ENCODE measurements at places on chromosomes 4 and X.

- H3K36me3 ChIP-seq = no peaks in the 10 kb centered on the region
- H3K27ac ChIP-seq = no peak overlapping the region
- no peaks in the 10 kb centered on the region for H3K27me3 ChIP-seq
- H3K4me1 ChIP-seq = no peaks in the 10 kb centered on the region
- no peak for DNase-seq
- no peak overlapping the region for H3K4me3 ChIP-seq
Measured at GRCh38 chr4:7328913-7329638, 105.7 kb downstream of the PSAPL1 start.

DNA sequence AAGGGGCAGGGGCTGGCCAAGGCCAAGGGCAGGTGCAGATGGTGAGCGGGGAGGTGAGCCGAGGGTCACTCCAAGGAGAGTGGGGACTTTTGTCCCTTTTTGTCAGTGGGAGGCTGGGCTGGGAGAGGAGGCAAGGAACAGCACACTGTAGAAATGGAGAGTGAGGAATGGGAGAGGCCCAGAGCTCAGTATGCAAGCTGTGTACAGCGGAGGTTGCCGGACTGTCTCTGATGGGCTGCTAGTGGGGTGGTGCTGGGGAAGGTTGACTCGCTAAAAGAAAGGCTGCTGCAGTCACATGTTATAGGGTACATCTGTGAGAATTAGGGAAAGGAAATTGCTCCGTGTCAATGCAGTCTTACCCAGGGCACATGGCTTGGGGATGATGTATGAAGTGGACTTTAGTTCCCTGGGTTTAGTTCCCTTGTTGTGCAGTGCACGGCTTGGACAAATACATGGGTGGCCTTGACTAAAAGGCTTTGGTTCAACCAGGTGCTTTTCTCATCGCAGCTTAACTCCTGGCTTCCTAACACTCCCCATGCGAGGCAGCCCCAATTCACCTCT lies 57.1 kb upstream of the STX18 start:
- DNase-seq = no peak
- H3K4me1 ChIP-seq = peaks cover 17% of the 10 kb centered on the region
- H3K4me3 ChIP-seq = no peak overlapping the region
- no peaks in the 10 kb centered on the region for H3K27me3 ChIP-seq
- peak overlapping the region; percentile 54 for H3K27ac ChIP-seq

- no peak overlapping the region for H3K4me3 ChIP-seq
- no peaks in the 10 kb centered on the region for H3K36me3 ChIP-seq
- H3K27me3 ChIP-seq = peaks cover 2% of the 10 kb centered on the region
- H3K4me1 ChIP-seq = peaks cover 10% of the 10 kb centered on the region
- DNase-seq = no peak
Measured at GRCh38 chr4:40719008-40719623, 30.6 kb upstream of the NSUN7 start.

GRCh38 chr4:109810552-109811387 lies 4.8 kb upstream of the GAR1 start:
- no peak for DNase-seq
- peaks cover 13% of the 10 kb centered on the region for H3K4me1 ChIP-seq
- H3K36me3 ChIP-seq = no peaks in the 10 kb centered on the region
- no peak overlapping the region for H3K27ac ChIP-seq
- H3K27me3 ChIP-seq = peaks cover 25% of the 10 kb centered on the region

GRCh38 chrX:135910251-135910650 lies 16.7 kb downstream of the SAGE1 start:
- peaks cover 39% of the 10 kb centered on the region for H3K27me3 ChIP-seq
- H3K4me3 ChIP-seq = no peak overlapping the region
- H3K4me1 ChIP-seq = no peaks in the 10 kb centered on the region
- no peak for DNase-seq
- no peak overlapping the region for H3K27ac ChIP-seq

GRCh38 chr4:99536271-99536670 lies 25.4 kb downstream of the C4orf17 start:
- no peaks in the 10 kb centered on the region for H3K27me3 ChIP-seq
- no peaks in the 10 kb centered on the region for H3K36me3 ChIP-seq
- H3K4me1 ChIP-seq = no peaks in the 10 kb centered on the region
- H3K4me3 ChIP-seq = no peak overlapping the region
- no peak for DNase-seq

DNA sequence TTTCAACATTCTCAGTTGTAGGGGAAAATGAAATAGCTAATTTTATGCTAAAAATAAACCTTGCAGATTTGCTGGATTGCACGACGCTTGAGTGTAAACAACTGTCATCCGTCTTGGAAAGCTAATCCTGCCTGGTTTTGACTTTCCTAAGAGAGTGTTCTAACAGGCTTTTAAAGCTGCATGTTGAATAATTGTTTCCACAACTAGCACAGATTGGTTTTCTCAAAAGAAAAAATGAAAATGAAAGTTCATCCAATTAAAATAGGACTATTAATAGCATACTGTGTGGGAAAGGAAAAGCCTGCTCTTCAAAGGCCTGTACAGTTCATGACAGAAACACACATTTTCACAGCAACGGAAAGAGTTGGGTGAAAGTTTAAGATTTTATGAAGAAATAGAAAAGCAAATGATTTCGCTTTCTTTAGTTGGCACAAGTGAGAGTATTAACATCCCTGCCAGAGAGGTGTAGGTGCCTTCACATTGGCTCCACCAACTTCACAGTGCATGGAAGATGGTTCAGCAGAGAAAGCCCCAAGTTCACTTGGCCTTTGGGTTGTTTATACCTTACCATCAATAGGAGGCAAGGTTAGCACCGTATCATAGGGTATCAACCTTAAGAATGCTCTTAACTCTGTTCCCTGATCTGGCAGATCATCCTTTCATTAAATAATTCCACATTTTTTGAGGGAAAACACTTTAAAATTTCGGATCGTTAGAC lies 140.0 kb upstream of the GUCY1A1 start:
- H3K27ac ChIP-seq = no peak overlapping the region
- H3K36me3 ChIP-seq = peaks cover 3% of the 10 kb centered on the region
- H3K27me3 ChIP-seq = no peaks in the 10 kb centered on the region

DNA sequence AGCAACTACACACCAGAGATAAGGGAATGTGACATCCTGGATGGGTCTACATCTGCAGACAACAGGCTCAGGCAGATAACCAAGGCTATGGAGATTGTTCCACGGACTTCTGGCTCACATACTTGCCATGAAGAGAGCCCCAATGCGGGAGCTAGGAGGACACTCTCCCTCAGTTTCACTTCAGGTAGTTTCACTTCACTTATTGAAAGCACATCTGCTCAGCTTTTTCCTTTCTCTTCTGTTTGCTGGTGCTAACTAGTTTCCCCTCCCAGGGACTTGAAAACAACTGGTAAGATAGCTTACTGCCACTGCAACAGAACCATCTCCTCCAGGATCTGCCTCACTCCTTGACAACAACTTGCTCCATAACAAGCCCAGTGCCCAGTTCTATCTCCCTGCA lies 1.4 kb upstream of the CT47C1 start:
- H3K27me3 ChIP-seq = no peaks in the 10 kb centered on the region
- H3K27ac ChIP-seq = no peak overlapping the region
- H3K4me1 ChIP-seq = no peaks in the 10 kb centered on the region
- H3K4me3 ChIP-seq = no peak overlapping the region
- peaks cover 4% of the 10 kb centered on the region for H3K36me3 ChIP-seq
- DNase-seq = no peak

DNA sequence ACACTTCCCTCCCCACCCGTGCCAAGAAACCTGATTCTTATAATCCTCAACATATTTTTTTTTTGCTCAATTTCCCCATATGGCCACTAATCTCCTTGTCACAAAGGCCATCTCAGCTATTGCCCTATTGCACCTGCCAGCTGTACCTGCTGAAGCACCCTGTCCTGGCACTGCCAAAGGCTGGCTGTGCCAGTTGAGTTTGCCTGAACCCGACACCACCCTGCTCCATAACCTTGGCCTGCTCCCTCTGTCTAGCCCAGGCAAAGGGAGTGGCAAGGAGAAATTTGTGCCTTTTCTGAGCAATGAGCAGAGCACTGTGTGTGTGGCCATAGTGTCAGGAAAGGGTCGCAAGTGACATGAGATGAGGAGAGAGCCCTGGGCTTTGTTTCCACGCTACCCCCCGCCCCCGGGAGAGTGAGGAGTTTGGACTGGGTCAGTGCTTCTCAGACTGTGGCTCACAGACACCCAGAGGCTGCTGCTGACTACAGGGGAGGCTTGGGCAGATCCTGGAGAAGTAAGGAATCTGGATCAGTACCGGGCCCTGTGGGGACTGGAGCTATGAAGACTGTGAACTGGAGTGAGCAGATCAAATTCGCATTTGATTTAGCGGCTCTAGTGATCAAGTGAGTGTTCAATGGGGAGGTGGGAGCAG lies 42.2 kb upstream of the HMGB3 start:
- no peaks in the 10 kb centered on the region for H3K4me1 ChIP-seq
- peaks cover 4% of the 10 kb centered on the region for H3K36me3 ChIP-seq
- H3K27me3 ChIP-seq = no peaks in the 10 kb centered on the region
- no peak for DNase-seq
- H3K4me3 ChIP-seq = no peak overlapping the region

GRCh38 chr4:10011885-10012284 lies 9.4 kb downstream of the SLC2A9 start:
- H3K27me3 ChIP-seq = no peaks in the 10 kb centered on the region
- H3K27ac ChIP-seq = no peak overlapping the region
- DNase-seq = no peak
- no peaks in the 10 kb centered on the region for H3K36me3 ChIP-seq

DNA sequence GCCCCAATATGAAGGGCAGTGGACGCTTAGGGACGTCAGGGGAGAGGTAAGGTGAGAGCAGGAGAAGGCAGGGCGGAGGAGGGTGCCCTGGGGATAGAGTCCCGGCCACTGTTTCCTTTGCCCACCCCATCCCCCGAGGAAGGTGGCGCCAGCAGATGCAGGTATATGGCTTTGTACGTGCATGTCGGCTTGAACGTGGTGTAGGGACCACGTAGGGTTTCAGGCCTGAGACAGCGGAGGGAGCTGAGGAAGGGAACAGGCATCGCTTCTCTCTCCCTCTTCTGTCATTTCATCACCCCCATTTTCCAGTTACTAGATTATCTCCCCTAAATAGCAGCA lies 97.9 kb downstream of the PHKA2 start:
- DNase-seq = no peak
- no peak overlapping the region for H3K27ac ChIP-seq
- peak overlapping the region; percentile 71 for H3K4me3 ChIP-seq
- H3K36me3 ChIP-seq = peaks cover 2% of the 10 kb centered on the region

GRCh38 chr4:20520901-20521300 lies 179.4 kb upstream of the PACRGL start:
- H3K27me3 ChIP-seq = no peaks in the 10 kb centered on the region
- H3K27ac ChIP-seq = no peak overlapping the region
- peaks cover 3% of the 10 kb centered on the region for H3K36me3 ChIP-seq
- no peaks in the 10 kb centered on the region for H3K4me1 ChIP-seq
- no peak overlapping the region for H3K4me3 ChIP-seq

DNA sequence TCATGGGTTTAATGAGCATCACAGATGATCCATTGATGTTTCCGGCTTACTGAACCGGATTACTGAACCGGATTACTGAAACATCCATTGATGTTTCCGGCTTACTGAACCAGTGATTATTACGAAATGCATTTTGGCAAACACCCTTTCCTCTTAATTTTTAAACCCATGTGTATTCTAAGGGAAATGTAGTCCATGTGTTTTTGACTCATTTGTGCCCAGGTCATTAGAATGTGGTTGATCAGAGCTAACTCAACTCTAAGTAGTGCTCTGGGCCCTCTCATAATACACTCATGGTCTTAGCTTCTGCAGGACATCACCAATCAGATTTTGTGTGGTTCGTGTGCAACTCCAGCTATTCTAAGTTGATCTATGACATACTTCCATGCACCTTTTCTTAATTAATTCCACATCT lies 141.6 kb downstream of the SPATA18 start:
- no peak overlapping the region for H3K27ac ChIP-seq
- H3K27me3 ChIP-seq = peaks cover 8% of the 10 kb centered on the region
- no peak for DNase-seq
- H3K4me1 ChIP-seq = no peaks in the 10 kb centered on the region
- no peaks in the 10 kb centered on the region for H3K36me3 ChIP-seq

GRCh38 chr4:151745481-151746231 lies 15.2 kb downstream of the GATB start:
- H3K36me3 ChIP-seq = peaks cover 7% of the 10 kb centered on the region
- no peak for DNase-seq
- H3K27ac ChIP-seq = no peak overlapping the region
- H3K4me3 ChIP-seq = no peak overlapping the region

DNA sequence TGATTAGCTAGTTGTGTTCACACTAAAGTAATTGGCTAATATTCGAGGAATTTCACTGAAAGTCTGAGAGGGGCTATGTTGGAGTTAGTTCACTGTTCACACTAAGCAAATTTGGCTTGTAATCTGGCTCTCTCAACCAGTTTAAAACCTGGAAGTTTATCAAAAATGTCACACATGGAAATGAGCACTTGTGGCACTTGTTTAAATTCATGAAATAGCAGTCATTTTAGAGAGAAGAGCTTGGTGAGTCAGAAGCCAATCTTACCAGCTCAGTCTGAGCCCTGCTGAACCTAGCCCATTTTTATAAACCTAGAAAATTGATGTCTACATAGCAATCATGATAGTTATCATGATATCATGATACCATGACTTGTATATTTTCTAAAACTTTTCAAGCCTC lies 90.7 kb upstream of the JADE1 start:
- peaks cover 21% of the 10 kb centered on the region for H3K4me1 ChIP-seq
- H3K27me3 ChIP-seq = no peaks in the 10 kb centered on the region
- no peak overlapping the region for H3K4me3 ChIP-seq
- H3K27ac ChIP-seq = no peak overlapping the region
- H3K36me3 ChIP-seq = no peaks in the 10 kb centered on the region
- DNase-seq = no peak

GRCh38 chrX:125681058-125681457 lies 361.4 kb downstream of the TEX13C start:
- no peaks in the 10 kb centered on the region for H3K4me1 ChIP-seq
- no peaks in the 10 kb centered on the region for H3K36me3 ChIP-seq
- no peaks in the 10 kb centered on the region for H3K27me3 ChIP-seq
- no peak for DNase-seq
- no peak overlapping the region for H3K4me3 ChIP-seq

- peaks cover 25% of the 10 kb centered on the region for H3K36me3 ChIP-seq
- DNase-seq = no peak
- H3K27me3 ChIP-seq = no peaks in the 10 kb centered on the region
- no peak overlapping the region for H3K4me3 ChIP-seq
- H3K27ac ChIP-seq = no peak overlapping the region
- peaks cover 4% of the 10 kb centered on the region for H3K4me1 ChIP-seq
Measured at GRCh38 chrX:16671005-16671404, 21.0 kb downstream of the S100G start.

- H3K36me3 ChIP-seq = no peaks in the 10 kb centered on the region
- H3K27ac ChIP-seq = no peak overlapping the region
- H3K4me3 ChIP-seq = no peak overlapping the region
- H3K4me1 ChIP-seq = peaks cover 3% of the 10 kb centered on the region
- DNase-seq = no peak
Measured at GRCh38 chr4:65696436-65696835, 26.1 kb upstream of the EPHA5 start.

DNA sequence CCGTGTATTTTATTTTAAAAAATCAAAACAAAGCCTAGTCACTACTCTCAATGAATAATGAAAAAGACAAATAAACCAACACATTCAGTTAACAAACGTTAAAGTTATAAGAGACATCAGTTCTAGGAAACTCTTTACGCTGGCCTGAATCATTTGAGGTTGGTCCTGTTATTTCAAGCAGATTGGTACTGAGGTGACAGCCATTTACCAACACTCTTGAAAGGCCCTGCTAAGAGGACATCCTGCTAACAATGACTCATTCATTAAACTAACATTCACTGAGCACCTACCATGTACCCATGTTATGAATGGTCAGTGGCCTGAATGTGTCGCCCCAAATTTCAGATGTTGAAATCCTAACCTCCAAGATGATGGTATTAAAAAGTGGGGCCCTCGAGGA lies 57.1 kb upstream of the ADGRG2 start:
- H3K4me3 ChIP-seq = no peak overlapping the region
- DNase-seq = no peak
- H3K27ac ChIP-seq = no peak overlapping the region
- no peaks in the 10 kb centered on the region for H3K36me3 ChIP-seq
- peaks cover 10% of the 10 kb centered on the region for H3K4me1 ChIP-seq
- H3K27me3 ChIP-seq = no peaks in the 10 kb centered on the region

All from neural crest cell (in vitro differentiated cells).